Astrocyte of the hippocampus (primary cell): ENCODE measurements at places on chromosomes 12 and 14.

DNA sequence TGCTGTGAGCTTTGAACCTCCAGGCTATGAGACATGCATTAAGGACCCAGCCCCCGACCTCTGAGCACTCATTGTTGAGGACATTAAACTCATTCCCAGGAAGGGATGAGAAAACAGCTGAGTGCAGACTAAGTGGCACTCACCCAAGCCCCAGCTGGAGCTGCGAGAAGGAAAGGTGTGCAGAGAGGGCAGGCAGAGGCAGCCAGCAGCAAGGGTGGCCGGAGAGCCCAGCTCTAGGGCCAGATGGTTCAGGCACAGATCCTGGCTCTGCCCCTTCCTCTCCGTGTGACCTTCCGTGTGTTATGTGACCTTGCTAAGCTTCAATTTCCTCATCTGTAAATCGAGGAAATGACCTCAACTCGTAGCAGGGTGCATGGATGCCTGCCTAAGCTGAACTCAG, 3.7 kb downstream of the TSPAN11 start:
- no peak for DNase-seq

DNA sequence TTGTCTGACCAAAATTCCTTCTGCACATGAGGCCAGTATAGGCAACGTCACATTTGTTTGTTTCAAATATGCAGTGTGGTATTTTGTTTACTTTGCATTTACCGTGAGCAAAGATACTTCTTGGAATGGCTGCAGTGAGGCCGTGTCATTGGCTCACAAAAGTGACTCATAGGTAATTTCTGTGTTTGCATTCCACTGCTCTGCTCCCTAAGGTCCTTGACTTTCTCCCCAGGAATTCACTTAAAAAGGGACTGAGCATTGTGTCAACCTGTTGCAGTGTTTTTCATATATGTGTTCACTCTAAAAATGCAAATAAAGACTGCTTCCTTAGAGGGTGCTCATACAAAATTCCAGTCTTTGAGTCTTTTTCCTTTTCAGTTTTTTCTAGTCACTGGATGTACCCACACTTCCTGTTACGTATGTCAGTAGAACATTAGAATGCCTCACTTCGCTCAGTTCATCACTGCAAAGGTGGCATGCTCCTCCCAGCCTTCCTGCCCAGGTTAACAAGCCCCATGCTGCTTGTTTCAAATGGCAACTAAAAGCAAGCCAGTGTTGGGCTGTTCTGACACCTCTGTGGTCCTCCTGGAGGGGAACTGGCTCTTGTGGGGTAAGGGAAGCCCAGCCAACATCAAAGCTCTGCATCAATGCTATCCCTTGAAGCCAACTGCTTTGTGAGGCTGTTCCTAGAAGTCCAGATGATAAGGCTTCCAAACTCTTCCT, 9.1 kb downstream of the C12orf76 start:
- DNase-seq, result peak; percentile 94

DNA sequence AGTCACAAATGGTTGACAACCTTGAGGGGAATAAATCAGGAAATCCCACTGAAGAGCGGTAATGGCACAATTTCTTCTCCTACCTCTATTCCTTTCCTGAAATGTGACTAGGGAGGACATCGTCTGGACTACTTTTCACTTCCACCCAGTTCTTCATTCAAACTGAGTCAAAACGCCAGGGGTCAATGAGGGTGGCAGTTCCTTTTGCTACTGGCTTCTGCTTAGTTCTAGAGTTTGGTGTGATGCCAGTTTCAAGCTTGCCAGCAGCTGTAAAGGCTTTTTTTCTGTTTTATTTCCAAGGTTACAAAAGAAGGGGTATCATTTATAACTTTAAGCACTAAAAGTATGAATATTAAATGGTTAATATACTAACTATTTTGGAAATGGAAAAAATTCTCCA, 286.5 kb downstream of the SOX5 start:
- DNase-seq, result peak; percentile 10

- DNase-seq, result no peak
Observed at GRCh38 chr14:99659333-99659741, 14.4 kb downstream of the HHIPL1 start.

GRCh38 chr12:116123451-116124258, 153.8 kb downstream of the MED13L start:
- peak; percentile 71 for DNase-seq

DNA sequence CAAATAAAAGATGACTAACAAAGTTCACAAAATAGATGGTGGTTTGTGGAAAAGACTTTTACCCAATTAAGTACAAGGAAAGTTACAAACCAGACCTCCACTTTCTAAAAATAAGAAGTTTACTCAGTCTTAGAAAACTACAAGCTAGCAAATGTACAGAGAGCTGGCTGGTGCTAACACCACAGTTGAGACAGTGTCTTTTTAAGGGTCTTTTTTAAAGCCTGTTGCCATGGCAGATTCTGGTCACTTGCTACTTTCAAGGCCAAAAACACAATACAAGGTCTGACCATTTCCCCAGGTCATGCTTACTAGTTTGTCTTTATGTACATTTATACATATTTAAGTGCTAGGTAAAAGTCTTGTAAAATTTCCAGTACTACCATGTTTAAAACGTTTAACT, 2.4 kb downstream of the BTG1 start:
- DNase-seq, result peak; percentile 12

DNA sequence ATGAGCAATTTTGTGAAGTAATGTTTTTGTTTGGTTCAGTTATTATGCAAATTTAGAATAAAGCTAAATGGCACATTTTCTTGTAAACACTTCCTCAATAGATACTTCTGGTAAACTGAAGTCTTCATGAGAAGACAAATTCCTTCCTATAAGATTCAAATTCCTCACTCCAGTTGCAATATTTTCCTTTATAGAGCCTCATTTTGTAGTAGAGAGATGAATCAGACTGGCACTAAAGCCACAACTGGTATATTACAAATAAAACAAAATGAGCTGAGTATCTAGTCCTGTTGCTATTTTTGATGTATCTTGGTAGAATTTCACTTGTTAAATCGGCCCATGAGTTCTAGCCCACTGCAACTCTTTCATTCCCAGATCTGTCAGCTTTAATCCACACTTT, 5.5 kb downstream of the LGR5 start:
- DNase-seq, result no peak
